Urinary bladder (tissue), 4 donors: ENCODE measurements at places on chromosomes 1 and 21.

DNA sequence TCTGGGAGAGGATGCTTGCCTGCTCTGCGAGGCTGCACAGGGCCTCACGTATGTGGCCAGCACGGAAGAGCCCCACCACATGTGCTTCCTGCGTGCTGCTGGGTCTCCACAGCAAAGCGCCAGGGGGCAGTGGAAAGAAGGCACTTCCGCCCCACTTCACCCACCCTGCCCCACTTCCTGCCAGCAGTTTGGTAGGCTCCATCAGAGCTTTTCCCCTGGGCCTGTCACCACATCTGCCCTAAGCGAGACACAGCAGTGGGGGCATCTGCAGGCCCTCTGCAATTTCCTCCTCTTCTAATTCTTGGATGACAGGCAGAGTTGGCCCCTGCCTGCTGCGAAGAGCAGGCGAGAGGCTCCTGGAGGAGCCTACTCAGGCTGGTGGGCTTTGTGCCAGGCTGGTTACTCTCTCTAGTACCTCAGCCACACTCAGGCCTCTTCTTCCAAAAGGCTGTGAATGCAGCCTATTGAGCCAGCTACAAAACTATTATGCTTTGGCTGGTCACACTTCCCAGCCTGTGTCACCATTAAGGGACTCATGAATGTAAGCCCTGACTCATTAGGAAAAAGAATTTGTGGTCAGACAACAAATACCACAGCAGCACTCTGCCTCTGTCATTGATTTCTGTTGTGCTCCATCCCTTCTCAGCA is 25.0 kb downstream of the CD244 start:
- no peak for DNase-seq

DNA sequence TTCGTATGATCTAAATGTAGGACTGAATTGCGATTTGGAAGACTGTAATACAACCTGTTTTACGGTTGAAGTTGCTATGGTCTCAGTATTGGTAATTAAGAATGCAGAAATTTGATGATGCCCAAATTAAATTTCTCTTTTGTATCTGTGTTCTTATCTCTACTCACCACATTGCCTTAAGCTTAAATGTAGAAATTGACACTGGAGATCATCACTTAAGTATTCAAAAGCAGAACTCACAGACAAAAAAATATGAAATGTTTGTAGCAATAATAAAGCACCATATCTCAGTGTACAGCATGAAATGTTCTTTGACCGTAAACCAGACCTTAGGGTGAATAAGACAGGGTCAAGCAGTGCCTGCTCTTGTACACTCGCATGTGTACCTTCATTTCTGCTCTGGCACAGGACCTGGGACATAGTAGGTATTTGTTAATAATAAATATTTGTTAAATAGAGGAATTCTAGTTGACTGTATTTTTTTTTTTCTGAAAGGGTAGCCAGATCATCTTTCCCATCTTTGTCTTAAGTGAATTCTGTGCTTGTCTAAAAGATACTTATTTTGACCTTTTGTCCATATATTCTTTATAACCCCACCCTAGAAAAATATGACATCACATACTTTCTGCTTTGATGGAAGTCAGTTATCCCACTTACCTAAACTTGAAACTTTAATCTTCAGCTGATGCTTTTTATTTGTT is 1.5 kb downstream of the CDC7 start:
- DNase-seq, result no peak

DNA sequence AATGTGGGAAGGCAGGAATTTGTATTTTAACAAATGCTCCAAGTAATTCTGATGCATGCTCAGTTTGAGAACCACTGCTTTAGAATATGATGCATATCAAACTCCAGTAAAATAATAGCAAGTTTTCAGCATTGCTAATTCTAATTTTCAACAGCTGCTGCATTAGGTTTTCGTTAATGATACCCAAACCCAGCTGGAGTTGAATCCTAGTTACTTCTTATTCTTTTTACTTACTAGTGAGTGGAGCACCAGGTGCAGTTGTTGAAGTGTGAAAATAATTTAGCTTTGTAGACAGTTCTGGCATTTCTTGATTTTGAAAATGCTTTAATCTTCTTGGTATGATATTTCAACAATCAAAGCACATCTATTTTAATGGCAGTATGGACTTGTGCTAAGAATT is 138.5 kb downstream of the HS2ST1 start:
- no peak for DNase-seq

- no peak for DNase-seq
Measured at GRCh38 chr1:48792961-48793360, 16.3 kb upstream of the BEND5 start.

DNA sequence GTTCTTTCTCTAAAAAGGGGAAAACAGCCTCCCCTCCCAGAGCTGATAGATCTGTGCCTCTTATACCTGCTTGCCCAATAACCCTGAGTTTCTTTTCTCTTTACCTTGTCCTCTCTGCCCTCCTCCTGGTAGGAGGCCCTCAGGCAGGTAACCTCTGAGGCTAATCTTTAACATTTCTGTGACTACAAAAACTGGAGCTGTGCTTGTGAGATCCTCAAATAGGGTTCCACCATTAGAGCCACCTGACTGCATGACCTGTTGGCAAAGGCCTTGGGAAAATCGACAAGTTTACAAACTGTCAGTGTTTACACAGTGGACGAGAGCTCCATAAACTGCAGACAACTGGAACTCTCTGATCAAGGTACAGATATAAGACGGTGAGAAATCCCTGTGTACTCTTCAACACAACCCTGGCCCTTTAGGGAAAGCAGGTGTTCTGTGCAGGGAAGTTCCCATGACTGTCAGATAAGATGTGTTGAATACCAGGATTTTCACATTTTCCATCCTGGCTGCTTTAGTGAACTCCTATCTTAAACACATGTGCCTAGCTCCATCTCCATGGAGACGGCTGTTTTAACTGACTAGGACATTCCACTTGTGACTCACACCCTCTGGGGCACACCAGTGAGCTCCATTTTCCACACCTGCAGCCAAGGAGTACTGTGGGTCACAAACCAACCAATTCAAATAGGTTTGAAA is 38.3 kb downstream of the ECE1 start:
- no peak for DNase-seq

DNA sequence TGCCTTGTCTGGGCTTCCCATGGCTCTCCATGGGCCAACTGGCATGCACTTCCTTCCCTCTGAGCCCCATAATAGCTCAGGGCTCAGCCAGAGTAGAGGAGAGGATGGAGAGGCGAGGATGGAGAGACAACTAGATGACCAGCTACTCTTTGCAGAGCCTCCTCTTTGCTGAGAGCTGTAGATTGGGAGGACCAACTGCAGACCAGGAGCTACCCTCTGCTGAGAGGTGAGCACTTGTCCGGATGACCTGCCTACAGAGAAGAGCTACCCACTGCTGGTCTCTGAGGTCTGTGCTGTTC is 58.0 kb upstream of the ETV3 start:
- no peak for DNase-seq

GRCh38 chr1:210697185-210697584 is 368.5 kb downstream of the HHAT start:
- no peak for DNase-seq

GRCh38 chr1:115239426-115239825 is 98.6 kb downstream of the NGF start:
- DNase-seq, result no peak

GRCh38 chr1:32309960-32310359 is 18.1 kb downstream of the HDAC1 start:
- no peak for DNase-seq

GRCh38 chr1:226086776-226087175 is 24.3 kb downstream of the H3-3A start:
- no peak for DNase-seq
